ENCODE measurements at places on chromosomes 2 and 18.

- no peak for DNase-seq
Observed at GRCh38 chr18:8163286-8163959, 445.8 kb upstream of the RAB12 start.

DNA sequence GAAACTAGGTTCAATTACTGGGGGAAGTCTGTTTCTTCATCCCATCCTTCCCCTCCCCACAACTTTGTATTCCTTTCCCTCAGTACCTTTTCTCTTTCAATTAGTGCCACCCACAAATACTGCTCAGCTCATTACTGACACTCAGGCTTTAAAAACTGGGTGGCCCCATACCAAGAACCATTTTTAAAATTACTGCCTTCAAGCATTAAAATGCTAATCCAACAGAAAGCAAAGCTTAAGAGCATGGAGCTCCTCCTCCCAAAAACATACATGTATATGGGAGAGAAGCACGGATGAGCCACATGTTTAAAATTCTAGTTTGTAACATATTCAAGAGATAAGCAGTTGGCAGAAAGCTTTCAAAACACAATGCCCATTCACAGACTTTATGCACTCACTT is 44.0 kb downstream of the IRS1 start:
- no peak for DNase-seq

GRCh38 chr18:60110836-60111235 is 211.0 kb downstream of the PMAIP1 start:
- no peak for DNase-seq

GRCh38 chr2:177897278-177897677 is 175.3 kb downstream of the PDE11A start:
- no peak for DNase-seq

DNA sequence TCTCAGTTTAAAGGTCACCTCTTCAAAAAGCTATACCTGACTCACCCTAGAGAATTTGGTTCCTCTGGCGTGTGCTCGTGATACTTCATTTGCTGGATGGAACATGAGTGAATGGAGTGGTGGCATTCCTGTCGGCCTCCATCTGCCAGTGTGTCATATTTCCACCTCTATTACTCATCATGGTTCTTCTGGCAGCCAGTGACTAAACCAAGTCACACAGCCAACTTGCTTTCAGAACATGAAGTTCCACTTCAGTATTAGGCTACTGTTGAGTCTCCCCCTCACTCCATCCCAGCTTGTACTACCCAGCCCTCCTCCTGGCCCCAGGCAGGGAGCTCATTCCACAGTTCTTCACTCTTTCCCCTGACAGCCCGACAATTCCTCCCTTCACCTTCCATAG is 169.8 kb downstream of the MREG start:
- DNase-seq = no peak

GRCh38 chr2:42937171-42937875 is 144.9 kb upstream of the HAAO start:
- no peak for DNase-seq

- DNase-seq = no peak
Observed at GRCh38 chr2:159996792-159997546, 65.4 kb downstream of the PLA2R1 start.

GRCh38 chr18:59941331-59941730 is 41.5 kb downstream of the PMAIP1 start:
- no peak for DNase-seq

DNA sequence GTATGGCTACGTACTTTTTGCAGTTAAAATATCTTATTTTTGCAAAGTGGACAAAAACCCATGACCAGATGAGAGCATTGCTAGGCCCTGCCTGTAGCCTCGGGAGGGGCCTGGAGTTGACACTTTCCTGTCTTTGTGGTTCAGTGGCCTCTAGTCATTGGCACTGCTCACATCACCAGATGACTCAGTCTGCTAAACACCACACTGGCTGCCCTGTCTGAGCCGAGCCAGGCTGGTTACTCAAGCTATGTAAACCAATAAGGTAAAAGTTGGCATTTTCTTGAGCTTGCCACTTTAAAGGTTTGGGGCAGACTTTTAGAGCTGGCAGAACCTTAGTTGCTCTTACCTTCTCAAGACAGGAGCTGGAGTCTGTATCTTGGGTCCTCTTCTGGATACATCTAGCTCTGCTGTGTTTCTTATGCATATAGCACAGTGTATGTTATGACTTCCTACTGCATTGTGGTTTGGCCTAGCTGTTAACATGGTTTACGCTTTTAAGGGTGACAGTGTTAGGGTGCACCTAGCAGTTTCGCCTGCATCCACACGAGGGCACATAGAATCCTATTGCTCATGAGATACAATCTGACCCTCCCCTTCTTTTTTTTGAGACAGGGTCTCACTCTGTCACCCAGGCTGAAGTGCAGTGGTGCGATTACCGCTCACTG is 76.4 kb downstream of the AP1S3 start:
- no peak for DNase-seq

- DNase-seq = no peak
Observed at GRCh38 chr2:177282181-177282641, 17.7 kb upstream of the NFE2L2 start.

GRCh38 chr2:173884025-173884802 is 81.0 kb downstream of the SP3 start:
- DNase-seq = no peak

DNA sequence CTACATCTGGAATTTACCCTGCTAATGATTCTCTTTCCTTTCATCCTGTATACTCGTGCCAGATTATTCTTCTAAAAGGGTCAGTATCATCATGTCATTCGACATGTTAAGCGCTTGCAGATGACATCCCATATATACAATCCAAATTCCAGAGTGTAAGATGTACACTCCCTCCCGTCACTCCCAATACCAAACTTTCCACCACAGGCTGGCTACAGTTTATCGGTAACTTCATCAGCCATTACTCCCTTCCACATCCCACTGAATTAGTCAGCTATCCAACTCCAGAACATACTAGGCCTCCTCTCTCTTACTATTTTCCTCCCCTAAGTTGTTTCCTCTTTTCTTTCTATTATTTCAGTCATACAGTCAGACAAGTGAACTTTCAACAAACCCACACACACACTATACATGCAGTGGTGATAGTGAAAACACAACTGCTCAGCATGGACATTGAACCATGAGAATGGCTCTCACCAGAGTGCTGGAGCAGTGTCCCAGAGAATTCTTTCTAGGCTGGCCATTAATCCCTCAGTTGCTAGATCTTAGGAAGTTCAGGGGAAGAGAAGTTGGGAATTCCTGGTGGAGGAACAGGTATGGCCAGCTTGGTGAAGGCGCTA is 10.6 kb upstream of the NMI start:
- no peak for DNase-seq

GRCh38 chr18:57301573-57302559 is 50.5 kb upstream of the ST8SIA3 start:
- DNase-seq = no peak

DNA sequence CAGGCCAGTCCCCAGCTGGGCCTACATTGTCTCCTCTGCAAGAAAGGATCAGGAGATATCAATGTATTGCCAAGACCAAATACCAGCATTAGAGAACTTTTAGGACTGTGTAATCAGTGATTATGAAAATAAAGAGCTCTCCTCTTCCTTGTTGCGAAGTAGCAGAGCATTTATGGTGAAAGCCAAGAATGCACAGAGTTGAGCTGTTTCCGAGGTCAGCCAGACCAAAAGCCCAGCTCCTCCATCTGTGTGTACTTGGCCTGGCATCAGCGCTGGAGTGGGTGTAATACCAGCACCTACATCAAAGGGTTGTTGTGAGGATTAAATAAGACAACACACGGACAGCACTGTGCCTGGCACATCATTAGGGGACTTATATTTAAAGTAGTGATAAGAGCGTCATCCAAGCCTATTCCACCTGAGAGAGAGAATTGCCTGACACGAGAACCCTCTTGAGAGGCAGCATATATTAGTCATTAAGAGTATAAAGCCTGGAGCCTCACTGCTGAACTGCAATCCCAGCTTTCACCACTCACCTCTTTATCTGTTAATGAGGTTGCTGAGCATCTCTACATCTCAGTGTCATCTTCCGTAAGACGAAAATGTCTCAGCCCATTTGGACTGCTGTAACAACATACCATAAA is 7.4 kb upstream of the SLC16A14 start:
- no peak for DNase-seq

GRCh38 chr2:217402761-217403383 is 543.0 kb upstream of the TNP1 start:
- no peak for DNase-seq

GRCh38 chr18:52569492-52569891 is 229.5 kb downstream of the DCC start:
- no peak for DNase-seq

- DNase-seq = no peak
Observed at GRCh38 chr2:172431463-172431862, 4.1 kb downstream of the ITGA6 start.

DNA sequence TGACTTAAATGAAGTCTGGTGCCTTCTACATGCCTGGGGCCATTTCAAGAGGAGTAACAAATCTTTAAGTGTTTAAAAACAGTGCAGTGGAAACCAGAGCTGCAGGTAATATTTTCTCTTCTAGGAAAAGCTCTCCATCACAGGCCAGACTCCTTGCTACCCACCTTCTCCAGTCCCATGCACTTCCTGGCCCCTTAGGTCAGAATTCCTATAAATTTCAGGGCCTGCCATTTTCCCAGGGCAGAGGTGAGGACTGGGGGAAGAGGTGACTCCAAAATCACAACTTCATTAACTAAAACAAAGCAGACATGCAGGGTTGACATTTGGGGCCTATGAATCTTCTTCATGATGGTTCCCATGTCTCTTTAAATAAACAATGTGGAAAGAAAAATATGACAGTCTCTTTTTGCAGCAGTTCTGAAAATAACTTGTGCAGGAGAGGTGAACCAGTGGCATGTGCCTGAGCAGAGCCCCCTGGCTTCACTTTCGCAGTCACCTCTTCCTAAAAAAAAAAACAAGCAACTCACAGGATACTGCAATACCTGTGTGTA is 63.7 kb upstream of the TANC1 start:
- DNase-seq = no peak

GRCh38 chr2:176085861-176086771 is 2.4 kb upstream of the EVX2 start:
- no peak for DNase-seq

Data from stimulated activated CD4-positive, alpha-beta T cell treated with anti-CD3 and anti-CD28 coated beads, TNF-alpha, amount 100 ng/mL, for 1 hour (primary cell).